ENCODE measurements at places on chromosomes 7 and 10.

DNA sequence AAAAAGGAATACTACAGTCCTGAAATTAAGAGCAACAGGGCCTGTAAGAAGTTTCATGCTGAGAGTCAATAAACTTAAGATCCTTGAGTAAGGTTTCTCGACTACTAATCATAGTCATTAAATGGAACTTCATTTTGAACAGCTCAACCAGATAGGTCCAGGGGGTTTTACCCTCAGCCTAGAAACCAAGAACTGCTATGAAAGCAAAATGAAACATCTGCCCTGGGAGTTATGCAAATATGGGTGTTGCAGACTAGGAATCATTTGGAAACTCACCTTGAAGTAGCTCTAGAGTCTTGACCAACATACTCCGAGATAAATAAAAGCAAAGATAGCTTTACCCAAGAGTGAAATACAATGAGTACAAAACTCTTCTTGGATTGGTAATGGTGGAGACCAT is 128.0 kb downstream of the HGF start:
- DNase-seq: no peak

GRCh38 chr10:95275726-95276366 is 15.0 kb downstream of the PDLIM1 start:
- DNase-seq: no peak

DNA sequence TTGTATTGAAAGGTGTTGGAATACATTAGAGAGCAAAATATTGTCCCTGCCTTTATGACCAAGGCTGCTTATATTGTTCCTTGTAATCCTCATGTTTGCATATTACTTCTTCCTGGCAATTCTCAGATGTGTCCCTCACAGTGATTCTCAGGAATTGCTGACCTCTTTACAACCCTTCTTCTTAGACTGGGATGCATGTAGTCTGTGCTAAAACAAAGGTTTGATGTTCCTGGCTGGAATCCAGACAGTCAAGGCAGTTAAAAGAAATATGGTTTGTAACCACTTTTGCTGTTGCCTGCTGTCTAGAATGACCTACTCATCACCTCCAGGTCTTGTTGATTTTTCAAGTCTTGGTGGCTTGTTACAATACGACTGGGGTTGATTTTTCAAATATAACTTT is 367.6 kb downstream of the HGF start:
- DNase-seq: no peak

GRCh38 chr7:158816995-158817394 is 12.3 kb downstream of the ESYT2 start:
- no peak for DNase-seq

DNA sequence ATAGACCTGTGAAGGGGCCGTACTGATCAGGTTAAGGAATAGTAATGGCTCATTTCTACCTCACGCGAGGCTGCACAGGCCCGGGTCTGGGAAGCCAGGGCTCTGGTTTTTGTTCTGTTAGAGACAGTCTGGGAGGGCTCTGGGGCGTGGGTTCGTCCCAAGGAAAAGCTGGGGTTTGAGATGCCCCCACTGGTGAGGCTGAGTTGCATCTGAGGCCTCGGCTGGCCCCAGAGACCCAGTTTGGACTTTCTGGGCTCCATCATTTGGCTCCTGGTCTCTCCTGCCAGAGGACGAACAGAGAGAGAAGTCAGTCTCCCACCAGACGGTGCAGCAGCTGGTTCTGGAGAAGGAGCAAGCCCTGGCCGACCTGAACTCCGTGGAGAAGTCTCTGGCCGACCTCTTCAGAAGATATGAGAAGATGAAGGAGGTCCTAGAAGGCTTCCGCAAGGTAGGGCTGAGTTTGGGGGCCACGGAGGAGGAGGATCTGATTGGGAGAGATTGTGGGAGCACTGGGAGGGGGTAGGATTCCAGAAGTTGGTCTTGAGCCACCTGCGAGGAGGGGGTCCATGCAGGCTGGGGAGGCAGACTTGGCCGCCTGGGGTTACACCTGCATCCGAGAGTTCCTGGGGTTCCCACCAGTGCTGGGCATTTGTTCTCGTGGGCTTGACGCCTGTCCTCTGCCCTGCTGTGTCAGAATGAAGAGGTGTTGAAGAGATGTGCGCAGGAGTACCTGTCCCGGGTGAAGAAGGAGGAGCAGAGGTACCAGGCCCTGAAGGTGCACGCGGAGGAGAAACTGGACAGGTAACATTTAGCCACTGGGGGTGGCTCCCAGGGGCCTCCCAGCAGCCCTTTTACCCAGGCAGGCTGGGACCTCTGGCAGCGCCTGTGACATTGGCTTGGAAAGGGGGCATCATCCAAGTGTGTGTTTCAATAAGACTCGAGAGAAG is 22.5 kb upstream of the BTBD16 start:
- no peak for DNase-seq

- DNase-seq: peak; percentile 58
These were observed 134.3 kb downstream of the PRKCQ start for GRCh38 chr10:6445671-6446316.

- DNase-seq: peak; percentile 77
These were observed 3.2 kb downstream of the MAFK start for GRCh38 chr7:1533547-1534329.

DNA sequence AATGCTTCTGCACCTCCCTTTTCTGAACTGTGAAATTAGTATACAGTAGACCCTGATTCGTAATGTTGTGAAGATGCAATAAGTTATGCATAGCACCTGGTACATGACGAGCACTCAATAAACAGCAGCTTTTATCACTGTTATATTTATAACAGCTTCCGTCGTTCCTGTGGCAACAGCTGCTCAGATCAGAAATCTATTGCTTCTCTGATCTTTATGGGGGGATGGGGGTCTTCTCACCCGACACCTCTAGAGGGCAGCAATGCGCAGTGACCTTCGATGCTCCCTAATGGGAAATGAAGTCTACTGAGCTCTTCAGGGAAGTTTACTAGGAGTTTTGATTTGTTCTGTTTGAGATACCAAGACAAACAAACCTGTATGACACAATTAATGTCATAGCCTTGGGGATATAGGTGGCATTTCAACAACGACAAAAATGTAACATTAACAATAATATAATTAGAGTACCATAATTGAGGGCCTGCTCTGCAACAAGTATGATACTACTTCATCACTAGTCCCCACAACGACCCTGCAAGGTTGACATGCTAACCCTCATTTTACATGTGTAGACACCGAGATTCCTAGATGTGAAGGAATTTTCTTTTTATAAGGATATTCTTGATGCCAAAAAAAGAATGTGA is 289.6 kb downstream of the SFMBT2 start:
- peak; percentile 78 for DNase-seq

- DNase-seq: no peak
These were observed 754.7 kb downstream of the SUGCT start for GRCh38 chr7:40889539-40889938.

GRCh38 chr7:102000123-102000522 is 182.7 kb downstream of the CUX1 start:
- DNase-seq: no peak

- no peak for DNase-seq
These were observed 231.6 kb downstream of the TRIL start for GRCh38 chr7:28726555-28726954.

GRCh38 chr7:140673063-140673773 is 473 bp downstream of the ADCK2 start:
- peak; percentile 66 for DNase-seq

All from GM10248 (cell line).